ENCODE measurements at places on chromosomes 11 and 22. TPM values are rescaled to one million over a fixed set of nuclear protein-coding genes. Genes with fewer than 3 reads are reported as not detected.

GRCh38 chr22:17471886-17472535 lies 91.3 kb upstream of the SLC25A18 start:
- peak; percentile 14 for DNase-seq

GRCh38 chr22:43543522-43544288 lies 131.9 kb downstream of the MPPED1 start:
- no peak for DNase-seq

DNA sequence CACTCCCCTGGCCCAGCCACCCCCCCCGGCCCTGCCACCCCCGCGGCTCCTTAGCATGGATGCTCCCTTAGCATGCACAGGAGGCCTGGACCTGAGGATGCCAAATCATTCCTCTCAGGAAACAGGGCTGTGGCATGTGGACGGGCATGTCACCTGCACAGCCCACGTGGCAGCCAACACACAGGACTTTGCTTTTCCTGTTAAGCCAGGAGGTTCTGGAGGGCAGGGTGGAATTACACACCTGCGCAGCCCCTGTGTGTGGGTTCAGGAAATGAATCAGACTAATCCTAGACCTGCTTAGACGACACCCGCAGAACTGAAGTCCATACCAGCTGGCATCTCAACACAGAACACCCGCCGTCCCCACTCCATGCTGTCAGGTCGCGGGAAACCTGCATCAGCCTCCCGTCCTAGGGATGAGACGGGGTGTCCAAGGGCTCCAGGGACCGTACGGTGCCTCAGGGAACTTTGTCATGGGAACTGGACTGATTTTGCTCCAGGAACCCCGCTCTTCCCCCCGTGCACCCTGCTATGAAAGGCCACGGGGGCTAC lies 10.2 kb downstream of the CERK start:
- no peak for DNase-seq

DLG2 gene
- total RNA-seq, result not detected

GRCh38 chr11:120065176-120065575 lies 72.7 kb downstream of the TRIM29 start:
- no peak for DNase-seq

NCR3LG1 gene
- 2.0 TPM for total RNA-seq

GRCh38 chr22:40054486-40054885 lies 59.7 kb downstream of the FAM83F start:
- no peak for DNase-seq

GSTT2 gene
- not detected for total RNA-seq

NXPE4 gene
- total RNA-seq, result not detected

- no peak for DNase-seq
Measured at GRCh38 chr11:8512547-8512946, 81.5 kb downstream of the STK33 start.

DNA sequence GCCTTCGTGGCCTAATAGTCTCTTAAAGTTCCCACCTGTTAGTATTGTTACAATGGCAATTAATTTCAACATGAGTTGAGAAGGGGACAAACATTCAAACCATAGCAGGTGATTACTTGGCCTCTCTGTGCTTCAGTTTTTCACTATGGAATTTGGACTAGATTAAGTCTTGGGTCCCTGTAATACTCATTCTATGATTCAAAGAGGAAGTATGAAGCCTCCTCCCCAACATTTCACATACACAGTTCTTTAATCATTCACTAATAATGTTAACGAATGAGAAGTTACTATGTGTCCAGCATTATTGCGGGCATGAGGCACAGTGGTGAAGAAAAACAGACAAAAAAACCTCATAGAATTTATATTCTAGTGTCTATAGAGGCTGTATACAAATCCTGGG lies 19.9 kb upstream of the USP47 start:
- DNase-seq, result no peak

DNA sequence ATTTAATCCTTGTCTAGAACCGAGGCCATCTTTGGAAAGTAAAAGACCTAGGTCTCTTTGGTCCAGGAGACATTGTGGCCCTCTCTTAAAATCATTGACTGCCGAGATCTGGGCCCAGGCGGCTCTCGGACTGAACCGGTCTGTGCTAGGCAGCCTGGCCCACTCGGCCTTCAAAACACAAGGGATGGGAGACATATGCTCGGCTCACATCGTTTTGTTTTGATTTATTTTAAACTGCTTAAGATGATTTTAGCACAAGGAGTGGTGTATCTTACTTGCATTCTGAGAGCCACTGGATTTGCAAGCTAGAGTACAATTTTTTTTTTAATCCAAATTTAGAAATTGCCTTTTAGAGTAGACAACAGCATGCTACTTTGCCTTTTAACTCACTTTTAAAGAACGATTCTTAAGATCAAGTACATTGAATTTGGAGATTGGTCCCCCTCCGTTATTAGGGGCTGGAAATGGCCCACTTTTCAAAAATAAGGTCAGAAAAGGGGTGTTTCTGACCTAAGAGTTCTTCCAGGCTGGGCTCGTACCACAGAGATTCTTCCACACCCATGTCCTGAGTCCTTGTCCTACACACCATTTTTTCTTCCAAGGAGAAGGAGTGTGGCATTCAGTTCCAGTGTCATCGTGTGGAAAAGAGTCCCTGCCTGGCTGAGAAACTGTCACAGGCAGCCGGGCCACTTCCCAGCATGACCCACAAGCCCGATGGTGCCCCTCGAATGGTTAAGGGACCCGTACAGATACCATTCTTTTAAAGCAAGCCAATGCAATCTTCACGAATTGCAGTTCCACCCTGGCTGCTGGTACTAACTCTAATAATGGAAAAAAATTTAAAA lies 80.5 kb upstream of the WNT7B start:
- DNase-seq, result peak; percentile 63

DNA sequence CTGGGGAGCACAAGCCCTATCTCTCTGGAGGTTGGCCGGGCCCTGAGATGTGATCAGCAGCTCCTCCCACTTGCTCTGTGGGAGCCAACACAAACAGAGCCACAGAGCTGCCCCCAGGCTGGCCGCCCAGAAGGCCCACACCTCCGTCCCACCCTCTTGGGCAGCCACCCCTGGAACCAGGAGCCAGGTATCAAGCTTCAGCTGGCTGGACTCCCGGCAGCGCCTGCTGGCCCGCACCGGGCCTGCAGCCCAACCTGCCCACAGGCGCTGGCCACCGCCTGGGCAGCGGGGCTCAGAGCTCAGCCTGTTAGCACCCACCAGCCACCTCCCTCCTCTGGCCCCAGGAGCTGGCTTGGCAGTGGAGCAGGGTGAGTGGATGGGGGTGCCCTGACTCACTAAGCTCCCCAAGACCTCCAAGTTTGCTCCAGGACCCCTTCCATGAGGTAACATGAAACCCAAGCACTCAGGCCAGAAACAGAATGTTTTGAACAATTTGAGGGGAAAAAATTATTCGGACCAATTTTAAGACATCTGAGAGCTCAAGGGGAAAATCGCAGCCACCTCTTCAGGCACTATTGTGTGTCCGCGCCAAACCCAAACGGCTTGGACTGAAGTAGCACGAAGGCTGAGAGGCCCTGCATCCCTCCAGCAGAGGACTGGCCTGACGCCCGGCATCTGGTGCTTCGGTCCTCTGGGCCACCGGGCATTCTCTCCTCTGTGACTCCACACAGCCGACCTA lies 450.8 kb downstream of the SOX6 start:
- DNase-seq, result no peak

- DNase-seq, result no peak
Measured at GRCh38 chr22:40472051-40472450, 101.7 kb downstream of the SGSM3 start.

DNA sequence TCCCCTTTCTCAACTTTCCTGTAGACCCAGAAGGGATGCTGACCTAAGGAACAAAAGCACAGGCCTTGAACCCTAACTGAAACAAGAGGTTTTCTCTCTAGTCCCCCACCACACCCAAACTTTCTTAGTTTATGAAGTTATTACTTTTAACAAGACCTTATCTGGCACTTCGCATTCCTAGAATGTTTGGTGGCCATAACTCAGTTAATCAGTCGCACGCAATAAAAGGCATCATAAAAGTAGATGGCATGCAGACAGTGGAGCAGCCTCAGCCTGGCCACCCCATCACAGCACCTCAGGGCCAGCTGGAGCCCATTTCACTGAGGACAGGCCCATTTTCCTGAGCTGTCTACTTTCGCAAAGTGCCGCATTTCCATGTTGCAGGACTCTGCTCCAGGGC lies 301.9 kb downstream of the OPCML start:
- DNase-seq, result no peak

GRCh38 chr22:42884616-42885375 lies 27.7 kb upstream of the ARFGAP3 start:
- peak; percentile 61 for DNase-seq

DNA sequence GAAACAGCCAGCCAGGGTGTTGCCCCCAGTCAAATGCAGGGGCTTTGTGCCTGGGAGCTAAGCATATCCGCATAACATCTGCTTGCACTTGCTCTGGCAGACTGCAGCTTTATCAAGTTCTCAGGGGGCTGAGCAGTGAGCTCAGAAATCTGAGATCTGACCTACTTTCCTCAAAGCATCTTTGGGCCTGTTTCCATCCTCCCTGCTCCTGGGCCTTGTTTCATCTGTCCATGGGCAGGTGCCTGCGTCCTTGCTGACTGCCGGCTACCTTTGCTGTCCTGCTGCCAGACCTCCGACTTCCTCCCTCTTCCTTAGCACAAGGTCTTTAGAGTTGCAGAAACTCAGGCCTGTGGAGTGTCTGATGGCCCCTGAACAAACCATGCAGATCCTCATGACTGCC lies 131.2 kb upstream of the B3GAT1 start:
- no peak for DNase-seq

HEPHL1 gene
- total RNA-seq, result not detected

DNA sequence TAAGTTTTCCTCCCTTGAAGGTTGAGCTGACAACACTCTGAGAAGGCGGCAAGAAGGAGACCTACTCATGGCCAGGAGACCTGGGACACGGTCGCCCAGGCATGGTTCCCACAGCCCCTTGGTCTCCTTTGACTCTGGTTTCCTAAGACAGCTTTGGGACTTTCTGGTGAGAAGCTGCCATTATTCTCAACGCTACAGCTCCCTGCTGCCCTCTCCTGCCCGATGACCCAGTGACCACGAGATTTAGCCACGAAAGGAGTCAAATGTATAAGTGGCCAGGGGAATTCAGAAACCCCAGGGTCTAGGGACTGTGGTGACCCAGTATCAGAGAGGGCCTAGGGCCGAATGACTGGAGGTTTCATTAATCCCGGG lies 699 bp upstream of the SDF2L1 start:
- peak; percentile 69 for DNase-seq

- DNase-seq, result no peak
Measured at GRCh38 chr11:414318-414857, 411 bp downstream of the SIGIRR start.

CABP2 gene
- not detected for total RNA-seq

- peak; percentile 96 for DNase-seq
Measured at GRCh38 chr11:29184939-29185890, 831.6 kb downstream of the KCNA4 start.

Data from LHCN-M2 (cell line).